Stimulated activated CD8-positive, alpha-beta memory T cell treated with anti-CD3 and anti-CD28 coated beads, Interleukin-15, amount 100 ng/mL, for 4 hours (primary cell): ENCODE measurements at places on chromosomes 3 and 15.

DNA sequence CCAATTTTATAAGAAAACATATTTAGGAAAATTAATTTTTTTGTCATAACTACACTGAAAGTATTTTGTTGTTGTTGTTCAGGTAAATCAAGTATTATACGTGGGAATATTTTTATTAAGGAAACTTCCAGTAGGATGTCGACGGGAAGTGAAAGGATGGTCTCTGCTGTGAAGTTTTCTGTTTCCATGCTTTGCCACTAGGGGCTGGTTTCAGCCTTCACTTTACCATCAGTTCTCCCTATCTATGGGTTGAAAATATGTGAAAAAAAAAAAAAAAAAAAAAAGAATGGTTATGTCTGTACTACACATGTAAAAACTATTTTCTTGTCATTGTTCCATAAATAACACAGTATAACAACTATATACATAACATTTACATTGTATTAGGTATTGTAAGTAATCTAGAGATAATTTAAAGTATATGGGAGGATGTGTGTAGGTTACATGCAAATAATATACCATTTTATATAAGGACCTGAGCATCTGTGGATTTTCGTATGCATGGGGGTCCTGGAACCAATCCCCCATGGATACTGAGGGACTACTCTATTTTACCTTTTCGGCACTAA is 136.7 kb downstream of the SMAD6 start:
- no peak for DNase-seq

DNA sequence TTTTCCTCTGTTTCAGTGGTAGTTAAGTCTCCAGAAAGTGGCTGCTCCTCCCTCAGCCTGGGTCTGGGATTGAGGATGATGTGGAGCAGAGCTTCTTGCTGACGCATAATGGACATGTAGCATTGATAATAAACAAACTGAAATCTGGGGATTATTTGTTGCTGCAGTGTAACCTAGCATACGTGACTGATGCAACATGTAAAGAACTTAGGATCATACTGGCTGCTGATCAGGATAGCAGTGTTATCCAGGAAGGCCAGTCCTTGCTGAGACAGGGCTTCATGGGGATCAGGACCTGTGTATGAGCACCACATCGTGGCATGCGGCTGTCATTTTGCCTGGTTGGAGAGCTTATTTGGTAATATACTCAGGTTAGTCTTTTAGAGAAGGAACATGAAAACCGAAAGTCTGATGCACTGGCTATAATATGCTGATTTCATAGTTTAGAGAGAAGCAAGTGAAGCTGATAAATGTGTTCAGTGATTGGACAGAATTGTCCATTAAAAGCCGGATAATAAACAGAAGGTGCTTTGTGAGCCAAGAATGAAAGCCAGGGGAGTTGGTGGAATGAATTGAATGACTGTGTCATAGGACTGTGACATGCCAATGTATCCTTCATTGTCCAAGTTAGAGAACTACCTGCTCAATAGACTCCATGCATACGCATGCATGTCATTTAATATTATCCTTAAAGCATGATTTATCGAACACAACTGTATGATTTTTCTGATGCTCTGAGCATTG is 4.1 kb downstream of the MINAR1 start:
- DNase-seq, result no peak

DNA sequence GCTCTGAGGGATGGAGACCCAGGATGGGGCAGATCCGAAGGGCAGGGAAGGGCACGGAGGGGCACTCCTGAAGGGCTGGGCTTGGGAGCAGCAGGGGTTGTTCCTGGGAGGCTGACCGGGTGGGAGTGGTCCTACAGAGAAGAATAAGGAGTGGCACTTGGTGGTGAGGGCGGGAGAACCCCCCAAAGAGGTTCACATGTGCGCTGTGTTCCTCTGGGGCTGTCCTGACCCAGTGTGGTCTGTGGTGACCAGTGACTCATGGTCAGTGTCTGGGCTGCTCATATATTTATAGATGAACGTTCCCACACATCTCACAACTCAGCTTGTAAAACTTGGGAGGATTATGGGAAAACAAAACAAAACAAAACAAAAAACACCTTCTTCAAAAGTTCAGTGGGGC is 10.0 kb downstream of the TRPM1 start:
- DNase-seq, result no peak

GRCh38 chr15:92958105-92958504 is 58.0 kb downstream of the CHD2 start:
- peak; percentile 55 for DNase-seq

DNA sequence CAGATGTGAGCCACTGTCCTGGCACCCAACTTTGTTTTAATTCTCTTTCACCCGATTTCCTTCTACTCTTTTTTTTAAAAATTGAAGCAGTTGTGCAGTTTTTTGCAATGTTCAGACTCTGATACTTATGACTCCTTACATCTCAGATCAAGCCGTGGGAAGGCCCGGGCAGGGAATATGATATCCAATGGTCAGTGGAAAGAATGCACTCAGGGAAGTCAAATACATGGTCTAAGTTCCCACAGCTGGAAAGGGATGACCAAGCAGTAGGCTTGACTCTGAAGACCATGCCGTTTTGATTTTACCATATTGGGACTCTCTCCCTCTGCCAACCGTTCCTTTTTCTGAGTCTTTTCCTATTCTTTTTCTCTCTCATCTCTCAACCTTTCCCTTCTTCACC is 157.2 kb downstream of the RPLP1 start:
- DNase-seq, result no peak

GRCh38 chr3:189038773-189039745 is 132.7 kb upstream of the TPRG1 start:
- no peak for DNase-seq

- no peak for DNase-seq
Observed at GRCh38 chr15:84874981-84875699, 9.3 kb upstream of the SLC28A1 start.

- DNase-seq, result no peak
Observed at GRCh38 chr3:99384596-99384995, 253.8 kb upstream of the COL8A1 start.
